CD4-positive, alpha-beta T cell treated with Interleukin-6 for 4 hours (primary cell): ENCODE measurements at places on chromosomes 3 and 15.
A peak's percentile ranks its signal among the peaks of the same experiment; 100 is the strongest.

DNA sequence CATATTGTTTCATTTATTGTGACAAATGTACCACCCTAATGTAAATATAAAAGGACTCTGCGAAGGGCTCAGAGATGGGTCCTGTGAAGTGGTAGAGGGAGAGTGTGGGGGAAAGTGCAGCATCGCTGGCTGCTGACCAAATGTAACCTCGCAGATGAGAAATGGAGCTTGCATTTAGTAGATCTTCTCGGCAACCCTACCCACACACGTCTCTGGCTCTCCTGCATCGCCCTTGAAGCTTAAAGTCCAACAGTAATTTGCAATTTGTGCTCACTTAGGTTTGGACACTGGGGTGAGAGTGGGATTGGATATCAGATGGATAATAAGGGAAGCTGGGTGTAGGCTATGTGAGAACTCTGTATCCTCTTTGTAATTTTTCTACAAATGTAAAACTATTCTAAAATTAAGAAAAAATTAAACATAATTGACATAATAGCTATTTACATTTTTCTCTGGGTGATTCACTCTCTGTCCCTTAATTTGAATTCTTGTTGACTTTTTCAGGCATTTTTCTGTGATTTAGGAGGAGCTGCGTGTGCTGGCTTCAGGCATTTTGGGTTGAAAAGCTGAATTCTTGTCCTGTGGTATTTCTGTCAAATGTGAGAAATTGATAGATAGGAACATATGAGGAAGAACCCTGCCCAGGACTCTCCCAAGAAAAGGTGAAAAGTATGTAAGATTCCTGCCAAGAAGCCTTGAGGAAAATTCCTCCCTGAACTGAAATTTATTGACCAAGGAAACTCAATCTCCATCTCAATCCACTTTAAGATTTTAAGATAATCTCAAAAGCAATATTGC, 524.7 kb upstream of the MCTP2 start:
- DNase-seq: no peak

DNA sequence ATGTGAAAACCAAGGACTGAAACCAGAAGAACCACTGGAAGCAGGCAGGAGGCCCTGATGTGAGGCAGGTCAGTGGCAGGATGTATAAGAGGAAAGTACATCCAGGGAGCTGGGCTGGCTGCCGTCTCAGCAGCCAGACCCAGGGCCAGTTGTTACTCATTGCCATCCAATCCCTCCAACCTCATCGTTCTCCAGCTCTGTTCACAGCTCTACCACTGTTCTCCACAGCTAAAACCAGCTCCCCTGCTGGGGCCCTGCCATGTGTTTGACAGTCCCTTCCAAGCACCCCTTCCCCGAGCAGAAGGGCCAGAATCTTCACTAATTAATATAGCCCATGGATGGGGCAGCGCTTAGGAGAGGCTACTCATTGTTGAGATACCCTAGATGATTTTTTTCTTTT, 206.6 kb downstream of the MECOM start:
- no peak for DNase-seq

GRCh38 chr3:47583320-47584075, 4.8 kb upstream of the CSPG5 start:
- no peak for DNase-seq

- peak; percentile 11 for DNase-seq
These were observed 21.0 kb upstream of the ATG7 start for GRCh38 chr3:11250902-11251806.

GRCh38 chr3:53716998-53717397, 129.2 kb downstream of the CHDH start:
- no peak for DNase-seq

- no peak for DNase-seq
These were observed 29.2 kb downstream of the LRRK1 start for GRCh38 chr15:100948430-100948762.

GRCh38 chr15:67558502-67558901, 16.0 kb downstream of the MAP2K5 start:
- no peak for DNase-seq

GRCh38 chr3:194032828-194033435, 103.0 kb upstream of the HES1 start:
- no peak for DNase-seq

GRCh38 chr15:93017526-93017925, 71.5 kb downstream of the RGMA start:
- no peak for DNase-seq

GRCh38 chr15:28086175-28086703, 12.9 kb downstream of the OCA2 start:
- DNase-seq: peak; percentile 46

- DNase-seq: no peak
These were observed 179.7 kb upstream of the NDN start for GRCh38 chr15:23866832-23867231.

GRCh38 chr3:4139462-4140140, 163.6 kb upstream of the SETMAR start:
- no peak for DNase-seq

- no peak for DNase-seq
These were observed 131.8 kb downstream of the MDFIC2 start for GRCh38 chr3:70180664-70181063.

DNA sequence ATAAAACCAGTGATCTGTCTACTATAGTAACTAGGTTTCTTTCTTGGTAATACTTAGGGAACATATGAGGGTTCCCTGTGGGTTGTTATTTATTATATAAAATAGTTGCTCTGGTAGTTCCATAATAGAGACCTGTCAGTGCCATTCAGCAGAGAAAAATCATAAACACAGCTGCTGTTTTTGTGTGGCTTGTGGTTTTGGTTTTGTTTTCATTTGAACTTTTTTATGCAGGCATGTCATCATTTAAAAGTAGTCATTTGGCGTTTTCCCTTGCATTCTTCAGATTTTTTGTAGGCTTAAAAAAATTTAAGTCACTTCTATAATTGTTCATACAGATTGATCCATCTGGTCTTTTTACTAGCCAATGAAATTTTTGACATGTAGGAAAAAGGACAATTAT, 47.9 kb downstream of the PIK3CA start:
- DNase-seq: peak; percentile 4

DNA sequence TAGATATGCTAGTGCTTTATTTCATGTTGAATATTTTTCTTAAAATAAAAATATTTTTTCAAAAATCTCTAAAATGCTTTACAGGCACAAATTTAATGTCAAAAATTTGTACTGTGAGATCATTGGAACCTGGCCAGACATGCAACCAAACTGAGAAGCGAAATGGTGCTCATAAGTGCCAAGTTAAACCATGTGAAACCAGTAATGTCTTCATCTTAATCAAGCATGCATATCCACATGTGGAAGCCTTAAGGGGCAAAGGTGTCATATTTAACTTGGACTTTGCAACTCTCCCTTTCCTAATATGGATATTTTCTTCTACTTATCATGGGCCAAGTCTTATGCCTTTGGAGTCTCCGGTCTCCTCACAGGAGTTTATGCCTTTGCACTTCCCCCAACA, 208.9 kb upstream of the COL8A1 start:
- no peak for DNase-seq

- peak; percentile 31 for DNase-seq
These were observed 4.1 kb downstream of the CISH start for GRCh38 chr3:50607271-50608091.

- peak; percentile 49 for DNase-seq
These were observed 3.1 kb upstream of the BHLHE40 start for GRCh38 chr3:4976109-4976508.

GRCh38 chr3:191352014-191352413, 21.7 kb upstream of the UTS2B start:
- no peak for DNase-seq

DNA sequence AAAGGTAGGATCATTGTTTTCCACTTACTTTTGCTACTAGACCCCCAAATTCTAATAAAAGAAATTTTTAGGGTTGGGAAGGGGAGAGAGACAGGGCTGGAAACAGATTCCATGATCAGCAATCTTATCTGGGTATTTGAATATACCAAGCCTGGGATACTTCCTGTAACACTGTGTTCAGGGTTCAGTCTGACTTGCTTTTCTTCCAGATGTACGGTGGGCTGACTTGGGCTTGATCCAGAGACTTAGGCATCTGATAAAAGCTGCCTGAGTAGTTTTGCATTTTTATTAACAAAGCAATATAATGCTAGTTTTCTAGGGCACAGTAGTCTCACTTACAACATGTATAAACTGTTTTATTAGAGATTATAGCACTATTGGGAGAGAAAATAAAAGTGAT, 49.2 kb downstream of the KCNMB2 start:
- no peak for DNase-seq

- DNase-seq: no peak
These were observed 33.0 kb upstream of the SNRK start for GRCh38 chr3:43253294-43253693.

DNA sequence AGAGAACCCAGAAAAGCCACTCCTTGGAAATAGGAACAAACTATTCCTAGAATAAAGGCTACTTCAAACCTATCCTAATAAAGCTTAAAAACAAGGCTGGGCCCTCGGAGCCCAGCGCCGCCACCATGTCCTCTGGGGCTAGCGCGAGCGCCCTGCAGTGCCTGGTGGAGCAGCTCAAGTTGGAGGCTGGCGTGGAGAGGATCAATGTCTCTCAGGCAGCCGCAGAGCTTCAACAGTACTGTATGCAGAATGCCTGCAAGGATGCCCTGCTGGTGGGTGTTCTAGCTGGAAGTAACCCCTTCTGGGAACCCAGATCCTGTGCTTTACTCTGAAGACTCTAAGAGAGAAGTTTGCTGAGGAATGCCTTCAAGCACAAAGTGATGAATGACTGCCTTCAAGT, 63.2 kb downstream of the ADAM10 start:
- no peak for DNase-seq

GRCh38 chr3:56383092-56383491, 85.2 kb downstream of the ERC2 start:
- no peak for DNase-seq

- no peak for DNase-seq
These were observed 454.1 kb downstream of the GRM7 start for GRCh38 chr3:7315037-7315436.

DNA sequence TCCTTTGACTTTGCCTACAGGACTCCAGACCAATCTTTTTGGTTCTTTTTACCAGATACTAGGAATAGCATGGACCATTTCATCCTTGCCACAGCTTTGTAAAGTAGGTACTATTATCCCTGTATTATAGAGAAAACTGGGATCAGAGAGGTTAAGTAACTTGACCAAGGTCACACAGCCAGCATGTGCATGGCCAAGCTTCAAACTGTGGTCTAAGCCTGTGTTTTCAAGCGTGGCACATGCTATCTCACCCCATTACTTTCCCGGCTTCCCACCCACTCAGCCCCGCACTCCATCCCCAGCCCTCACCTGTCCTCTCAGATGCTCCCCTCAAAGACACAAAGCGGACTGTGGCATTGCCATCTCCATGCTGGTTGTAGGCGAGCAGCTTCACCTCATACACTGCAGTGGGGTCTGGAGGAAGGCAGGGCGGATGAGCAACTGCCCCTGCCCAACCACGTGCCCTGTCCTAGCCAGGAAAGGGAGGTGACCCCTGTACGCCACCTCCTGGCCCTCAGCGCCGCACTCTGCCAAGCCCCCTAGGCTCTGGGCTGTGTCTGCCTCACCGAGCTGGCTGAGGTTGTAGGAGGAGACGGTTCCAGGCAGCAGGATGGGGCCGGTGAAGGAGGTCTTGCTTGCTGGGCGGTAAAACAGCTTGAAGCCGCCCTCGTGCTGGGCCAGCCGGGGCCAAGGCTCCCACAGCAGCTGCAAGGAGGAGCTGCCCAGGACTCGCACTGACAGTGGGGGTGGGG, 25.7 kb downstream of the RNU5B-1 start:
- no peak for DNase-seq

GRCh38 chr15:87619161-87619960, 637.2 kb downstream of the NTRK3 start:
- DNase-seq: no peak

DNA sequence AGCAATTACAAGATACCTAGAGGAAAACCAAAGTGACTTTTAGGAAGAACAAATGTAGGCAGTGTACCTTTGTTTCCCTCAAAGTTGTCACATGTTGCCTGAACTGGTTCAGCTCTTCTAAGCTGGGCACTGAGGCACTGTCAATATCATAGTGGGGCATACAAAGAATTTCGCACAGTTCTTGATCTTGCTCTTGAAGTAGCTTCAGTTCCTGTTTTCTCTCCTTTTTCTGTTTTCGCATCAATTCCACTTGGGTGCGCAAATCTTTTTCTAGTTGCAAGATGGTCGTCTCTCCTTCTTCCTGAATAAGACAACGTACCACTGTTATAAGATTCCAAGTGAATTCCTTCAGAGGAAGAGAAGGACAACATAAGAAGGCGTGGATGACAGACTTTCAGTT, 12.7 kb downstream of the PRC1 start:
- no peak for DNase-seq

- DNase-seq: no peak
These were observed 45.7 kb downstream of the TPRA1 start for GRCh38 chr3:127544803-127545201.

DNA sequence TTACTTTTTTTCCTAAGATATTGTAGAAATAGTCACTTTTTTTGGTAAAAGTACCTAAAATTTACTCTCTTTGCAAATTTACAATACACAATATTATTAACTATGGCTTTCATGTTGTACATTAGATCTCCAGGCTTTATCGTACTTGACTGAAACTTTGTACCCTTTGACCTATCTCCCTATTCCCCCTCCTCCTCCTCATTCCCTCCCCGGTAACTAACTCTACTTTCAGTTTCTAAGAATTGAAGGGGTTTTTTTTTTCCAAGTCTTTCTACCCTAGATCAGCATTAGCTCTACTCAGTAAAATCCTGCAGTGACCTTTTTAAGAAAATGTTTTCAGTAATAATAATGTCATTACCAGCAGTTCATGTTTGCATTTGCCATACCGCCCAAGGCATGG, 10.1 kb downstream of the HACL1 start:
- DNase-seq: no peak

DNA sequence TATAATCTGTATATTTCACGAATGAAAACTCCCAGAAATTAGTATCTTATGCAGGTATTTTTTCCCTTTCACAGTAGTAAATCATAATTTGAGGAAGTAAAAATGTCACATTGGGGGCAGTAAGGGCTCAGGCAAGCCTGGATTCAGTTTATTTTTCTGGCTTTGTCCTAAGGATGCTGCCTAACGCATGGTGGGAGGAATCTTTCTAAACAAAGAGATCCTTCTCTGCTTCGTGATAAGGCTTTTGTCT, 35.7 kb downstream of the DNASE1L3 start:
- DNase-seq: no peak

DNA sequence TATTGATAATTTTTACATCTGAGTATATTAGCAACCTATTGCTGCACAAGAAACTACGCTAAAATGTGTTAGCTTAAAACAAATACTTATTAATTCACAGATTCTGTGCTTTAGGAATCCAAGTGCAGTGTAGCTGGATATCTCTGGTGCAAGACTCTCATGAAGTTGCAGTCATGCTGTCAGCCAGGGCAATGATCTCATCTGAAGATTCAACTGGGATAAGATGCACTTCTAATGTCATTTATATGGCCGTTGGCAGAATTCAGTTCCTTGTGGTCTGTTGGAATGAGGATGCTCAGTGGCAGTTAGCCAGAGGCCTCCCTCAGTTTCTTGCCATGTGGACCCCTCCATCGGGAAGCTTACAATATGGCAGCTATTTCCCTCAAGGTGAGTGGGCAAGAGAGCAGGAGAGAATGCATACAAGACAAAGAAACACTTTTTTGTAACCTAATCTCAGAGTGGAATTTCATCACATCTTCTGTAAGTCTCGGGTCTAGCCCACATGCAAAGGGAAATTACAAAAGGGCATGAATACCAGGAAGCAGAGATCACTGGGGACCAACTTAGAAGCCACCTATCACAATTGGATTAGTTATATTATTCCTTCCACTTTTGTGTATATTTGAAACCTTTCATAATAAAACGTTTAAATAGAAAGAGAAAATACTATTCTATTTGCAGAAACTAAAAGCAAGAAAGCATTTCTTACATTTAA, 61.6 kb downstream of the DPH6 start:
- no peak for DNase-seq

GRCh38 chr15:50906954-50907600, 1.4 kb upstream of the AP4E1 start:
- DNase-seq: peak; percentile 71
